ENCODE measurements at places on chromosomes 1 and 21. TPM values are rescaled to one million over a fixed set of nuclear protein-coding genes. Genes with fewer than 3 reads are reported as not detected.

- peaks cover 3% of the 10 kb centered on the region for H3K27me3 ChIP-seq
- H3K36me3 ChIP-seq = no peaks in the 10 kb centered on the region
- DNase-seq = no peak
- no peak overlapping the region for H3K27ac ChIP-seq
These were observed 48.1 kb downstream of the SYF2 start for GRCh38 chr1:25184001-25184762.

DNA sequence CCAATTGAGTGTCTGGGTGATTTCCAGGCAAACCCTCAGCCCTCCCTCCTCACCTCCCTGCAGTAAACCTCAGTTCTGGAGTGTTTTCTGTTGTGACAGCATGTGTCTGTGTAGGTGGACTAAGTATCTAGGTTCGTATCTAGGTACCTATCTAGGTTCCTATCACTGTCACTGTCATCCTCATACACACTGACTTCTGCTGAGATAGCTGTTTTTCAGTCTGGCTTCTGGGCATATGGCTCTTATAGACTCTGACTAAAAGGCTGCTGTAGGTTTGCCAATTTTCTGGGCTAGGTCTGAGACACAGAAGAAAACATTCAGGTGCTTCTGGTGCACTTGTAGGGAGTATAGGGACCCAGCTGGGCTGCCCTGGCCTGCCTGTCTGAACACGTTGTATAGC is 8.1 kb upstream of the TRIM67 start:
- H3K4me1 ChIP-seq = no peaks in the 10 kb centered on the region
- no peaks in the 10 kb centered on the region for H3K36me3 ChIP-seq
- H3K27me3 ChIP-seq = no peaks in the 10 kb centered on the region
- H3K27ac ChIP-seq = no peak overlapping the region

GRCh38 chr1:221451741-221452140 is 290.1 kb downstream of the DUSP10 start:
- no peak overlapping the region for H3K4me3 ChIP-seq
- no peaks in the 10 kb centered on the region for H3K27me3 ChIP-seq
- no peak for DNase-seq
- H3K36me3 ChIP-seq = no peaks in the 10 kb centered on the region

GRCh38 chr1:43978551-43979260 is at the start of gene B4GALT2:
B4GALT2 (plus strand) TSS chr1:43979210; CDS start chr1:43981161, 1,951 bp downstream.
- H3K4me3 ChIP-seq = peak within 1 kb of the TSS; percentile 71
- H3K27me3 ChIP-seq = no peaks in the 10 kb centered on the region
- H3K27ac ChIP-seq = peak within 1 kb of the TSS; percentile 18
- H3K36me3 ChIP-seq = peaks cover 17% of the 10 kb centered on the region
- peaks cover 10% of the 10 kb centered on the region for H3K4me1 ChIP-seq

DNA sequence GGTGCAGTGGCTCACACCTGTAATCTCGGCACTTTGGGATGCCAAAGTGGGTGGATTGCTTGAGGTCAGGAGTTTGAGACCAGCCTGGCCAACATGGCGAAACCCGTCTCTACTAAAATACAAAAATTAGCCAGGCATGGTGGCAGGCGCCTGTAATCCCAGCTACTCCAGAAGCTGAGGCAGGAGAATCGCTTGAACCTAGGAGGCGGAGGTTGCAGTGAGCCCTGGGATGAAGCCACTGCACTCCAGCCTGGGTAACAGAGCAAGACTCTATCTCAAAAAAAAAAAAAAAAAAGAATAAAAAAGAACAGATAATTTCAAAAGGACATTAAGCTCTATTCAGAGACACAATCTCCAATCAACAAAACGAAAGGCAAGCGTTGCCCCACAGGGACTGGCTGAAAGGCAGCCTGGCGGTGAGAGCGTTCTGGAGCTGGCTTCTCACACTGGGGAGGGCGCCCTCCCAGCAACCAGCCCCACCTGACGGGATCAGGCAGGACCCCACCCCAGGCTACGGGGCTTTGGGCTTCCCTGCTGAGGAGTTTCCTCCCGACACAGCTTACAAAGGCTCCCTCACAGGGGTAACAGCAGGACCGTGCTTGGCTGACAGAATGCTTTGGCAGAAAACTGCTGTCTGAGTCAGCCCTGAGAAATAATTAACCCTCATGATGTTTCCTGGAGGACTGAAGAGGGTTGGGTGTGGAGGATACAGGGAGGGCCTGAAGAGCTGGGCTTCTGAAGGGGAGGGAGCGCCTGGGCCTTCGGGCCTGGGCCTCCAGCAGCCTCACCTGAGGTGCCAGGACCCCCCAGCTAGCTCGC is 31.1 kb upstream of the SRP9 start:
- peak overlapping the region; percentile 59 for H3K4me3 ChIP-seq
- peak; percentile 94 for DNase-seq
- H3K36me3 ChIP-seq = no peaks in the 10 kb centered on the region
- H3K27me3 ChIP-seq = no peaks in the 10 kb centered on the region

ZNF124 gene
- 54.2 TPM for total RNA-seq

DNA sequence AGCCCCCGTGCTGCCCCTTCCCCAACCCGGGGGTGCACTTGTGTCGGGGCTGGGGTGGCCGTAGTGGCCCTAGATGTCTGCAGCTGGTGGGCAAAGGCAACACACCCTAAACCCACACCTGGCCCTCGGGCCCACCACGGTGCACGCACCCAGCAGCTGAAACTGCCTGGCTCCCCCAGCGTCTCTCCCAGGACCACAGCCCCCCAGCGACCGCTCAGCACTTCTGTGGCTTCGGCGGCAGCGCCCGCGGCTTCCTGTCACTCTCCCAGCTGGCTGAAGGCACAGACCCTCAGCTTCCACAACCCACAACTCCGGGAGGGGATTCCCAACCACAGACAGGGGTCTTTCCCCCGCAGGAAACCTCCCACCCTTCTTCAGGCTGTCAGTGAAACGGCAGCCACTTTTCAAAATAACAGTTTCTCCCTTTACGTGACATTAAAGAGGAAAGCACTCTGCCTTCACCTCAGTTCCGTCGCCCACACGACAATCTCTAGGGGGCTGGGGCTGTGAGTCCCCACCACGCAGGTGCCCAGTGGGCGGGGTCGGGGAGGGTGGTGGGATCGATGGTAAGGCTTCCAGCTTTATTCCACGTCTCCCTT is 40.7 kb upstream of the COL6A2 start:
- H3K27ac ChIP-seq = peak overlapping the region; percentile 94
- H3K36me3 ChIP-seq = no peaks in the 10 kb centered on the region
- DNase-seq = no peak

PLA2G5 gene
- total RNA-seq = 9.8 TPM

CR1L gene
- total RNA-seq = not detected

DNA sequence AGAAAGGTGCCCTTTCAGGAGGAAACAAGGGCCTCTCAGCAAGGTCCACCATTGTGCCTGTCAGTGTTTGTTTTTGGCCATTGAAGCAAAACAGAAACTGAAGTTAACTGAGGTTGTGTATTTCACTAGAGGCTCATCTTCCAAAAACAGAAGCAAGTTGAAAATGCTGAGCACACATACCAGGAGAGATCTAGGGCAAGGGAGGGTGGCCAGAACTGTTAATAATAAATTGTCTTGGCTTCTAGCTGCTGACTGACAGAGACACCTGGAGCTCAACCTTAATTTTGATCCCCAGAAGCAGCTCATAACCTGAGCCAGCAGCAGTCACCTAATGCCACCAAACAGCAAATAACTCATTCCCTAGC is 5.2 kb downstream of the AGMAT start:
- H3K4me3 ChIP-seq = no peak overlapping the region
- no peaks in the 10 kb centered on the region for H3K27me3 ChIP-seq
- no peak overlapping the region for H3K27ac ChIP-seq
- DNase-seq = no peak

SLC35F3 gene
- not detected for total RNA-seq

GRCh38 chr1:163182330-163182949 is 20.3 kb downstream of the RGS5 start:
- H3K4me1 ChIP-seq = no peaks in the 10 kb centered on the region
- no peak overlapping the region for H3K27ac ChIP-seq
- H3K4me3 ChIP-seq = no peak overlapping the region
- no peak for DNase-seq
- H3K36me3 ChIP-seq = no peaks in the 10 kb centered on the region
- no peaks in the 10 kb centered on the region for H3K27me3 ChIP-seq

TCHHL1 gene
- not detected for total RNA-seq

DNA sequence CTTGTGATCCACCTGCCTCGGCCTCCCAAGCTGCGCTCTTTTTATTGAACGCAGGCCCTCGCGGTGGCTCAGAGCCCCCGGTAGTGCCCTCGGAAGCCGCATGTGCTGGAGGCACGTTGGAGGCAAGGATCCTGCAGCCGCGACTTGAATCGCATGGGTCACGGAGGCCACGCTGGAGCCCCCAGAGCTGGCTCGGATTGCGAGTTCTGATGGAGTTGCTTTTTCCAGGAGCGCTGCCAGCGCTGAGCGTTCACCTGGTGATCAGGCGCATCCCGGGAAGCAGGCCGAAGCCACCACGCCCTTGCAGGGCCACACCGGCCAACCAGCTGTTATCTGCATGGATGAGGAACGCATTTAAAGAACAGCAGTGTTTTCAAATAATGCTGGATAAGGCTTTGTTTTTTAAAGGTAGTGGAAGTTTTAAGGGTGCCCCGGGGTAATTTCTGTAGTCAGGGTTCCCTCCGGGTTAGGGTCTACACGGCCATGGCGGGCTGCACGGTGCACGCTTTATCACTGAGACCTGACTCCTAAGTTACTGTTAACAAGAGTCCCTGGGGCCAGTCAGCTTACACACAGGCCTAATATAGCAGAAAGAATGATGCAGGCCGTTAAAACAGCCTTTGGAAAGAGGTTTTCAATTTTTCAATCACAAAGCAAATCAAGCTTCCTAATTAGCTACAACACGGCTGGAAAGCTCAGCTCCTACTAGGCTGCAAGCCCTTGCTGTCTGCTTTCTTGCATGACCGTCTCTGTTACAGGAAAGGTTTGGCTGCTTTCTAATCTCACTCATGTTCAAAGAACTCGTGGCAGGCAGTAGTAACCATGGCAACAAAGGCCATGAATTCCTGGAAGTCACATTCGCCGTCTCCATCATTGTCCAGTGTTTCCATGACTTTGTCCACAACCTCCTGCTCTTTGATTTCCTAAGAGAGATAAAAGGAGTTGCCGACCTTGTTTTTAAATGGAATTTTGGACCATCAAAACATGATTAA is 6.0 kb downstream of the S100B start:
- H3K4me3 ChIP-seq = no peak overlapping the region
- no peaks in the 10 kb centered on the region for H3K27me3 ChIP-seq
- DNase-seq = peak; percentile 81
- peaks cover 2% of the 10 kb centered on the region for H3K4me1 ChIP-seq

DNA sequence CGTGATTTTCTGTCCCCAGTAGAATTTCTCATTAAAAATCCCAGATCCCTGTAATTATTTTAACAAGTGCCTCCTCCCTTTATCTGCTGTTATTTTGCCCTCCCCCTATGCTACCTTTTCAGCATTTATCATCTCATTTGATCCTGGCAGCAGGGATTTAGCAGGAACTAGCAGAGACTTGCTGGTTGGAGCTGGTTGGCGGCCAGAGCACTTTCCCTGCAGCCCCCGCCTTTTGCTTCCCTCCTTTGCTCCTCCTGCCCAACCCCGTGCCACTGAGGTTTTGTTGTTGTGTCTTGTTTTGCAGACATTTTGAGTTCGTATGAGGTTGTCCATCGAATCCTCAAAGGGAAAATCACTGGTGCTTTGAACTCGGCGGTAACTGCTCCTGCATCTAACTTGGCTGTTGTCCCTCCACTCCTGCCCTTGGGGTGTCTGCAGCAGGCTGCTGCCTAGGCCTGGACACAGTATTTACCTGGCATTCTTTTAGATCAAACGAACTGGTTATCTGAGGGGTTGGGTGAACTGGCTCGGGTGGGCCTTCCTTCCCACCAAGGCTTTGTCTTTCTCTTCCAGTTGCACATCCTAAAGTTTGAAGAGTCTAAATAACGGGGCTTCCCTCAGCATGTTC is 11.2 kb downstream of the UBE2Q1 start:
- H3K4me1 ChIP-seq = no peaks in the 10 kb centered on the region
- H3K4me3 ChIP-seq = no peak overlapping the region
- H3K27ac ChIP-seq = no peak overlapping the region
- H3K36me3 ChIP-seq = peaks cover 18% of the 10 kb centered on the region

MYOG gene
- total RNA-seq = not detected

DNA sequence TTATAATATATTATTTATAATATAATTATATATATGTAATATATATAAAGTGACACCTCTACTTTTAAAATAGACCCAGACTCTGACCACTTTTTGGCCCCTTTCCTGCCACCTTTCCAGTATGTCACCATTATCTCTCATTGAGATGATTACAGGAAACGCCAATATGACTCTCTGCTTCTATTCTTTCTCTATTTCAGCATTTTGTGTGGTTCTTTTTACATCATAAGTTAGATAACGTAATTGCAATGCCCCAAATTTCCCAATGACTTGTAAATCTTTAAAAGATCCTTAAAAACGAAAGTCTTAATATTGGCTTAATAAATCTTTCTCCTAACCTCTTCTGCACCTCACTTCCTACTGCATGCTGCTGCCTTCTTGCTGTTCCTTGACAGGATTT is 8.1 kb upstream of the GBP5 start:
- H3K4me1 ChIP-seq = no peaks in the 10 kb centered on the region
- H3K27me3 ChIP-seq = no peaks in the 10 kb centered on the region
- no peak overlapping the region for H3K27ac ChIP-seq
- H3K36me3 ChIP-seq = no peaks in the 10 kb centered on the region
- no peak for DNase-seq
- no peak overlapping the region for H3K4me3 ChIP-seq

DNA sequence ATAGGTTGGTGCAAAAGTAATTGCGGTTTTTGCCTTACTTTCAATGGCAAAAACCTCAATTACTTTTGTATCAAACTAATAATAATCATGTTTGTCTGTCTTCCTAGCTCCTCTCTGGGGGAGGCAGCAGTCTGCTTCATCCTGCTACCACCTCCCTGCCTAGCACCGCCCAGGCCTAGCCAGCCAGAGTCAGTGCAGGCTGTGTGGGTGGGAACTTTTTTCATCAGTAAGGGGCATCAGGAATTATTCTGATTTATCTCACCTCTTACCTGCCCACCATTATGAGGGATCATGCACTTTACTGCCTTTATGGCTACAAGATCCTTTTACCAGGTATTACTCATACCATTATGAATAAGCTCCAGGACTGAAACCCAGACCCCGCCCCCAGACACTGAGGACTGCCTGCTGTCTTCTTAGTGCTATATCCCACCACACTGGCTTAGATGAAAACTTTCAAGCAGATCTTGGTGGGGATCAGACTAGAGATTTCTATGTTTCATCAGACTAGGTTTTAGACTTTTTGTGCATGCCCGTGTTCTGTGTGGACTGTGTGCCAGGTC is 116.4 kb downstream of the PBX1 start:
- H3K4me3 ChIP-seq = no peak overlapping the region
- H3K27ac ChIP-seq = no peak overlapping the region
- peak; percentile 47 for DNase-seq
- H3K4me1 ChIP-seq = peaks cover 5% of the 10 kb centered on the region
- H3K36me3 ChIP-seq = no peaks in the 10 kb centered on the region

DNA sequence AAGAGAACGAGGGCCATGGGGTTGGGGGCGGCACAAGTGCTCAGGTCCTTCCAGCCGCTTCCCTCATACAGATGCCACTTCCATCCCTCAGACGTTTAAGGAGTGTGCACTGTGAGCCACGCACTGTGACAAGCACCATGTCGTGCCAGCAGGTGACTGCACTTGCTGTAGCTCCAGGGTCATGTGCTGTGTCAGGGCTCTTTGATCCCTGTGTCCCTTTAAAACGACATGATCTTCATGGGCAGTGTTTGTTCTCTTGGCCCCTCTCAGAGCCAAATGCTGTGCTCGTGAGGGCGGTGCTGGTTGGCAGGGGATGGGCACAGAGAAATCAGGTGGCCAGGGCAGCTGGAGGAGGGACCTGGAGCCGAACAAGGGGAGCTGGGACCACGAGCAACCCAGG is 19.9 kb downstream of the IL10RB start:
- H3K4me3 ChIP-seq = no peak overlapping the region
- no peaks in the 10 kb centered on the region for H3K27me3 ChIP-seq
- no peak for DNase-seq
- peaks cover 6% of the 10 kb centered on the region for H3K36me3 ChIP-seq
- no peak overlapping the region for H3K27ac ChIP-seq

Data from fibroblast of lung (primary cell).